ENCODE measurements at places on chromosomes 11 and 22.

DNA sequence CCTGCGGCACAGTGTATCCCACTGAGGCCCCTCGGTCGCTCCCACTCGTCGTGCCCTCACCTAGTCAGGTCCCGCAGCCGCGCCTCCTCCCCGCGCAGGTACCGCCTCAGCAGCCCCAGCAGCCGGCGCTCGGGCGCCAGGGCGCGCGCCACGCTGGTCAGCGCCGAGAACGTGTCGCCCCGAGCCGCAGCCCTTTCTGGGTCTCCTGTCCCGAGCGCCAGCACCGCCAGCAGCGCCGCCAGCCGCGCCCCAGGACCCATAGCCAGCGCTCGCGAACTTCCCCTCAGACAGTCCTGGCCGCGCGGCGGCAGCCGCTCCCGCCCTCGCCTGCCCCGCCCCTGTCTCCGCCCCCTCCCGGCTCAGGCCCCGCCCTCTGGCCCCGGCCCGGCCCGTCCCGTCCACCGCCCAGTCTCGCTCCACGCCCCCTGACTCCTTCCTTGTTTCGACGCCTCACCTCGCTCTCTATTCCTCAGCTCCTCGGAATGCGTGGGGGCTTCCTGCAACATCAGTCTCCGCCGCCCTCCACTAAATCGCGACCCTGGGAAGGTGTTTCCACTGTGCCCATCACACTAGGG lies at the start of gene P4HA3:
P4HA3 (minus strand) TSS at position 289 of the 575 bp plus-strand sequence; CDS start at position 260, 29 bp downstream.
- DNase-seq, result no peak

DNA sequence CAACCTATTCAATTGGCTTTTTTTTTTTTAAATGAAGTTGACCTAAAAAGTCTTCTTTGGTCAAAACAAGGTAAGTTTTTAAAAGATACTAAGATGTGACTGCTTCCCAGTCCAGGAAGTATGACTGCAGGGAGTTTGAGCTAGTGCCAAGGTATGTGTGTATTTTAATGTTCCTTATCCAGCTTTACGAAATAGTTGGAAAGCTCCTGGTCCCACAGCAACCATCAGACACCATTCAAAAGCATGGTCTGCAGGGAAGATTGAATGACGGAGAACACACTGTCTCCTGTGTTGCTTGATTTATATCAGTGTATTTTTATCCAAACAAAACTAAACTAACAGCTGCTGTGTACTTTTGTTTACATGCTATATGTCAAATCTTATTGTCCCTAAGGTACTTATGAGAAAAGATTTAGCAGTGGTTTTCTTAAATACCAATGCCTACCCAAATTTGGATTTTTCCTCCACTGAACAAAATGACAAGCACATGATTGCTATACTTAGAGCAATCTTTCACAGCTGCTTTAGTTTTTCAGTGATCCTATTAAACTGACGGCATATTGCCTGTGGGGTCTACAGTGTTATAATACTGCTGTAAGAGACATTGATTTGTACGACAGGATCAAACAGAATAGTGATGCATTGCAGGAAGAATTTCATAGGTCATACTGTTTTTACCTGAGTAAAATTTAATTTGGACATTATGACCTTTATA lies 122.9 kb downstream of the DCDC1 start:
- no peak for DNase-seq

DNA sequence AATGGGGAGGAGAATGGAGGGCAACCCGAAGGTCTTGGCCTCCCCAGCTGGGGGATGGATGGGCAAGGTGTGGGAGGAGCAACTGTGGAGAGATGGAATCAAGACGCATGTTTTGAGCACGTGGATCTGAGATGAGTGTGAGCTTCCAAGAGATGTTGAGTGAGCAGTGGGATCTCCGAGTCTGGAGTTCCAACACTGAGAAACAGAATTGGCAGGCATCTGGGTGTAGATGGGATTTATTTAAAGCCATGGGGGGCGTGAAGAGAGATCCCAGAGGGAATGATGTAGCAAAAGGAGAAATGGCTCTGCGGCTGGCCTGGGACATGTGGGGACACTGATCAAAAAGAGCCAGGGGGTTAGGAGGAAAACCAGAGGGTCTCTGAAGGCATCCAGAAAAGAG lies 95.6 kb downstream of the KIAA1671 start:
- DNase-seq, result no peak

DNA sequence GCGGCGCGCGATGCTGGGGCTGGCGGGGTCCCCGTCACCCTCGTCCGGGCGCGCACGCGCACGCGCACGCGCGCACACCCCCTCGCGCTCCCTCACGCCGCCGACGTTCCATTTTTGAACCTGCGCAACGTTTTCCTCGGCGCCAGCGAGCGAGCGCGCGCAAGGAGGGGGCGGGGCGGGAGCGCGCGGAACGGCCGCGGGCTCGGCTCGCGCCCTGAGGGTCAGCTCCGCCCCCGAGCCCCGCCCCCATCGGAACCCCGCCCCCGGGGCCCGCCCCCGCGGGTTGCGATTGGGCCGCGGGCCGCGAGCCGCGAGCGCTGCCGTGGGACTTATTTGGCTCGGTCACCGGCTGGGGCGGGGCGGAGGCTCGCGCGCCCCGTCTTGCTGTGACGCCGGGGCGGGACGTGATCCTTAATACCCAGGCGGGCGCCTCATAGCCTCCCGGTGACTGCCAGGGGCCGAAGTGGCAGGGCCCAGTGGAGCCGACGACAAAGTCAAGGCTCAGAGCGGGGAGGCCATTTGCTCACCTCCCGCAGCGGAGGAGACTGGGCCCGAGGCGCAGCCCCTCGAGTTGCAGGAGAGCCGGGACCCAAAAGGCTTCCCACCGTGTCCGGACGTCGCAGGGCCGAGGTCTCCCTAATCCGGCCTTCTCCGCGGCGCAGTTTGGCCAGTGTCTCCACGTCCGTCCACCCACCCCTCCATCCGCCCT lies at the start of gene CBX7:
CBX7 (minus strand) TSS at position 170 of the 709 bp plus-strand sequence. CDS start 236 bp downstream, outside the sequence.
- peak; percentile 88 for DNase-seq

- DNase-seq, result no peak
Observed at GRCh38 chr11:1531449-1532013, 40.5 kb downstream of the DUSP8 start.

GRCh38 chr22:48692734-48693376 lies 1134.8 kb downstream of the BRD1 start:
- DNase-seq, result no peak

- DNase-seq, result no peak
Observed at GRCh38 chr22:46792061-46792796, 29.8 kb downstream of the TBC1D22A start.

DNA sequence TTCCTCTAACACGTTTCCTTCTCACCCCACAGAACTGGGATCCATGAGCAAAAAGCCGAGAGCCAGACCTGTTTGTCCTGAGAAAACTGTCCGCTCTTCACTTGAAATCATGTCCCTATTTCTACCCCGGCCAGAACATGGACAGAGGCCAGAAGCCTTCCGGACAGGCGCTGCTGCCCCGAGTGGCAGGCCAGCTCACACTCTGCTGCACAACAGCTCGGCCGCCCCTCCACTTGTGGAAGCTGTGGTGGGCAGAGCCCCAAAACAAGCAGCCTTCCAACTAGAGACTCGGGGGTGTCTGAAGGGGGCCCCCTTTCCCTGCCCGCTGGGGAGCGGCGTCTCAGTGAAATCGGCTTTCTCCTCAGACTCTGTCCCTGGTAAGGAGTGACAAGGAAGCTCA lies 24.0 kb downstream of the CD5 start:
- no peak for DNase-seq

- DNase-seq, result no peak
Observed at GRCh38 chr11:83725728-83726127, 439.6 kb upstream of the CCDC90B start.

DNA sequence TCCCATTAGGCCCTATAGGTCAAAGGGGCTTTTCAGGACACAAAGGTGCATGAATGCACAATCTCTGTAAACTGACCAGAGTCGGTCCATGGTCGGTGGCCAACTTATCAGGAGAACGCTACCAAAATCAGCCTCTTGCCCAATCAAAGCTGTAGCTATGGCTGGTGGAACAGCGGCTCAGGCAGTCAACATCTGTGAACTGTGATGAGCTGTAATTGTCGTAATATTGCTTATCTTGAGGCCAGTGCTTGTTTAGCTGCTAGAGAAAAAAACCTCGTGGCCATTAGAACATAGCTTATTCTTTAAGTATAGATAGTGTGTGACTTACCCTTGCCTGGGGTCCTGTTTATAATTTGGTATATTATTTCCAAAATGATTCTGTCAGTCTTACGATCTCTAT lies 14.4 kb upstream of the CHST1 start:
- no peak for DNase-seq

- DNase-seq, result no peak
Observed at GRCh38 chr22:43849731-43850130, 12.6 kb downstream of the SULT4A1 start.

DNA sequence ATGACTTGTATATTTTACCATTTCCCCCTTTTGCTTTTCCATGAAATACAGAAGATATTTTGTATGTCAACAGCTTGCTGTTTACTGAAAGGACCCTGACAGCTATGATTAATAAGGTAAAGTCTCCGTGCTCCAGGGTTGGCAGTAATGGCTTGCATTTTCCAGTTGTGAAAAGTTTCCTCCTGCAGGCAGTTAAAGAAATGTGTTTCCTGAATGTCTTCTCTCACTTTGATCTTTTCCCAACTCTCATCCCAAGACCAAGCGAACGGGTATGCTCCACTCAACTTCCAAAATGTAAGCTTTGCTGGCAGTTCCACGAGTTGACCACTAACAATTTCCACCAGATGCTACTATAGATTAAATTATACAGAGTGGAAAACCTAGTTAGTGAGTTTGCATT lies 8.9 kb downstream of the FIBIN start:
- no peak for DNase-seq

- no peak for DNase-seq
Observed at GRCh38 chr11:2535673-2536439, 91.0 kb downstream of the KCNQ1 start.

GRCh38 chr11:3161720-3162409 lies 3.2 kb downstream of the OSBPL5 start:
- no peak for DNase-seq

GRCh38 chr22:33983558-33983957 lies 63.3 kb upstream of the LARGE1 start:
- no peak for DNase-seq

DNA sequence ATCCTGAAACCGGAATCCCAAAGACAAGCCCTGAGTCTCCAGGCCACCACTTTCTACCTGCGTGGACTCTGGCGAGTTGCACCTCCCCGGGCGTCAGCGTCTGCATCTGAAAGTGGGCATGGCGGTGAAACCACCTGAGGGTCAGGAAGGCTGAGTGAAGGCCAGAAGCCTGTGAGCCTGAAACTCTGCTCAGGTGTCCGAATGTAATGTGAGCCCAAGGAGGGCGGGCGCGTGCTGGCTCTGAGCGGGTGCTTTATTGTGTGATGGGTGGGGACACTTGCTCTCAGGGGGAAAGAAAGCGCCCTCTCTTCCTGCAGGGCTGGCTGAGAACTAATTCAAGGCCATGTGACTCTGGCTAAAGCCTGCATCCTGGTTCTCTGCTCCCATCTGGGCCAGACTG lies 135.6 kb downstream of the ST3GAL4 start:
- DNase-seq, result peak; percentile 63

- peak; percentile 9 for DNase-seq
Observed at GRCh38 chr11:57458410-57459163, 1.7 kb upstream of the RTN4RL2 start.

- DNase-seq, result no peak
Observed at GRCh38 chr22:42475122-42475521, 42.9 kb upstream of the NFAM1 start.

- DNase-seq, result no peak
Observed at GRCh38 chr11:130773244-130773820, 142.9 kb downstream of the SNX19 start.
